ENCODE measurements at places on chromosomes 12 and 14. TPM values are rescaled to one million over a fixed set of nuclear protein-coding genes. Genes with fewer than 3 reads are reported as not detected.
A peak's percentile ranks its signal among the peaks of the same experiment; 100 is the strongest.

Gene CCDC197
- total RNA-seq: 0.45 TPM

Gene HPD
- total RNA-seq: not detected

Gene ADCY6
- 0.05 TPM for total RNA-seq

DNA sequence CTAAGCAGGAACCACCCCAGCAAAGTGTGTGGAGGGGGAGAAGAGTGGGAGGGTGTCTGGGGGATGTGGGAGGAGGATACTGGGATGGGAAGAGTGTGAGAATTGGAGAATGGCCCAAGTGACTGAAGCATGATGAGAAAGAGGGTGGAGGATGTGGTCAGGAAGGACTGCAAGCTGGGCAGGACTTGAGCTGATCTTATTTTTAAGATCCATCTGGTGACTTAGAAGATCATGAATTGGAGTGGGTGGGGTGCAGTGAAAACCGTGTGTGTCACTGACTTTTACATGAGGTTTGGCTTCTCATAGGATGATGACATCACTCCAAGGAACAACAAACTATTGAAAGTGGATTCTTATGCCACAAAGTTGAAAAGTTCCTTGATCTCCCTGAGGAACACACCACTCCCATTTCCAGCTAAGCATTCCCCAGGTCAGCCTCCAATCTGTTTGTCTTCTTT lies 287.5 kb downstream of the GALC start:
- no peaks in the 10 kb centered on the region for H3K4me1 ChIP-seq
- H3K27me3 ChIP-seq: no peaks in the 10 kb centered on the region
- H3K36me3 ChIP-seq: no peaks in the 10 kb centered on the region
- H3K27ac ChIP-seq: no peak overlapping the region

Gene CCDC177
- total RNA-seq: not detected

DNA sequence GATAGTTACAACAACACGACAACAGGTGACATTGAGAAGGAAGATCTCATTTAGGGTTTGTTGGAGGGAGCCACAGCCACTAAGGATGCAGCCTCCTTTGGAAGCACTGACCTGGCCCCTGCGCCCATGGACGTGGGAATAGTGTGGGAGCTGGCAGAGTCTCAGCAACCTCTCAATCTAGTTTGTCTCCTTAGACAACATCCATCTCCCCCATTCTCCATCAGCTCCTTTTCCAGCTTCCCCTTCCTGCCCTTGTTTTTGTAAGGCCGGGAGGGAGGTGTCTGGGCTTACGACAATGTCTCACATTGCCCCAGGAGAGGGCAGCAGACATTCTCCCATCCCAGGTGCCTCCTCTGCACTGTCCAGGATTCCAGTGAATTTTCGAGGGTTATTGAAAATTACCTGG lies 170.2 kb upstream of the PZP start:
- no peak overlapping the region for H3K4me3 ChIP-seq
- H3K27ac ChIP-seq: no peak overlapping the region
- peaks cover 3% of the 10 kb centered on the region for H3K4me1 ChIP-seq
- H3K27me3 ChIP-seq: peaks cover 13% of the 10 kb centered on the region

- H3K4me1 ChIP-seq: peaks cover 45% of the 10 kb centered on the region
- peaks cover 18% of the 10 kb centered on the region for H3K36me3 ChIP-seq
- no peak overlapping the region for H3K4me3 ChIP-seq
- no peak overlapping the region for H3K27ac ChIP-seq
Measured at GRCh38 chr12:27498761-27499160, 25.2 kb upstream of the PPFIBP1 start.

DNA sequence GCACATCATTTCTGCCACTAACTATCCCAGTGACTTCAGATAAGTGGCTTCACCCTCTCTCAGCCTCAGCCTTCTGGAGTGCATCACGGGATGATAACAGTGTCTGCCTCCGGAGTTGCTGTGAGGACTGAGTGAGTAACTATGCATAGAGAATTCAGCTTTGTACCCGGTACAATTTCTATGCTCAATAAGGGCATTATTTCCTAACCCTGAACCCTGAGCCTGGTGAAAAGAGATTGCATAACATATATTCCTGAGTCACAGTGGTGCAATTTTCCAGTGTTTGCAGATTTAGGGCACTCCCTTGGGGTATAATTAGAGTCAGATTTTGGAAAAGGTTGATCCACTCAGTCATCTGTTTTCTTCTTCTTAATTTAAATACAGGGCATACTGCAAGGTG lies 181.1 kb downstream of the PTPN11 start:
- no peaks in the 10 kb centered on the region for H3K4me1 ChIP-seq
- H3K27me3 ChIP-seq: peaks cover 12% of the 10 kb centered on the region
- no peak overlapping the region for H3K4me3 ChIP-seq
- no peak overlapping the region for H3K27ac ChIP-seq
- no peaks in the 10 kb centered on the region for H3K36me3 ChIP-seq

Gene TAS2R42
- not detected for total RNA-seq

Gene SNAPC1
- 5.5 TPM for total RNA-seq

GRCh38 chr14:51360592-51360991 lies 120.5 kb downstream of the TMX1 start:
- H3K27me3 ChIP-seq: peaks cover 5% of the 10 kb centered on the region
- H3K27ac ChIP-seq: no peak overlapping the region
- H3K4me1 ChIP-seq: no peaks in the 10 kb centered on the region
- H3K36me3 ChIP-seq: no peaks in the 10 kb centered on the region

DNA sequence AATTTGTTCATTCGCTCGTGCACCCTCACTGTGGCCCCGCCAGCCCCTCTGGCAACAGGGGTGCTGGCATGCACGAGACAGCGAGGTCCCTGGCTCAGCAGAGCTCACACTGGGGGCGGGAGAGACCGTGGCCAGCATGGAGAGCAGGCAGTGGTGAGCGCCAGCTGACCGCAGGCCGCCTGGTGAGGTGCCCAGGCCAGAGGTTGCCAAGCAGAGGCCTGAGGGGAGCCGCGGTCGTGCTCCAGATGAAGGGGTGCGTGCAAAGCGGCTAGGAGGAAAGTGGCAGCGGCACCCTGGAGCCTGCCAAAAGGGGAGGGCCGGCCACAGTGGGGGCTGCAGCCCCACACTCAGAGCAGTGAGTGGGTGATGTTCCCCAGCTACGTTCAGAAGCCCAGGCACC lies 56.1 kb downstream of the CDC42BPB start:
- no peak for DNase-seq
- H3K4me1 ChIP-seq: no peaks in the 10 kb centered on the region
- H3K36me3 ChIP-seq: no peaks in the 10 kb centered on the region
- no peaks in the 10 kb centered on the region for H3K27me3 ChIP-seq
- no peak overlapping the region for H3K4me3 ChIP-seq

Gene GSC
- total RNA-seq: not detected

DNA sequence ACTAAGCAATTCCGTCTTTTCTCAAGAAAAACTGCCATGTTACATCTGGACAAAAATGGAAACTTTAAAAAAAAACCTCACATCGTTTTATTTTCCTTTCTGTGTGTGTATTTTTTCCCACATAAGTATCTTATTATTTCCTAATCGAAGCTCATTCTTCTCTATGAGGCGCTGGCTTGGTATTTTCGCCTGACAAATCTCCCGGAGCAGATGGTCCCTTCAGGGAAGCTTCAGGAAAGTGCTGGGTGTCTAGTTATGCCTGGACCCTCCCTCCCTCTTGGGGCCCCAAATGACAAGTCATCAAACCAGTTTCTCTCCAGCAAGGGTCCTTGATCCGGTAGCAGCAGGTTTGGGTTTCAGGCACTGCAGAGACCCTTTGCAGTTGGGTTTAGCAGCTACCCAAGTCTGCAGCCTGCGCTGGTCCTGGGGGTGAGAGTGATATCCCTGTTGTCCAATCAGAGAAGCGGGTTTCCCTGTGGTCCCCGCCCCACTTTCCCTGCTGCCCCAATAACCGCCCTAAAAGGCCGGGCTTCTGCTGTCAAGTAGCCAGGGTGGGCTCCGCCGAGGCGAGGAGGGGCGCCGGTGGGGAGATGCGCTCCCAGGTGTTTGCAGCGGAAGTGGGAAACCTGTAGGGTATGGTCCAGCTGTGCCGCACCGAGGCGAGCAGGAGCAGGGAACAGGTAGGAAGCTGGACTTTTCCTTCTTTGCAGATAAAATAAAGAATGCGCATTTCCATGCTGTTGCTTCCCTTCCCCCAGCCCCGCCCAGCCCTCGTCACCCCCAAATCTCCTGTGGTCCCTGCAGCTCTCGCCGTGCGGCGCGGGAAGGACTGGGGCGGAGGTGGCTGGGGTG lies at the start of gene CNTN1:
Gene CNTN1 (plus strand): TSS at position 527 of the 852 bp plus-strand sequence.
- H3K27ac ChIP-seq: no peak within 1 kb of the TSS
- no peak within 1 kb of the TSS for H3K4me3 ChIP-seq
- no peak for DNase-seq
- H3K36me3 ChIP-seq: no peaks in the 10 kb centered on the region

DNA sequence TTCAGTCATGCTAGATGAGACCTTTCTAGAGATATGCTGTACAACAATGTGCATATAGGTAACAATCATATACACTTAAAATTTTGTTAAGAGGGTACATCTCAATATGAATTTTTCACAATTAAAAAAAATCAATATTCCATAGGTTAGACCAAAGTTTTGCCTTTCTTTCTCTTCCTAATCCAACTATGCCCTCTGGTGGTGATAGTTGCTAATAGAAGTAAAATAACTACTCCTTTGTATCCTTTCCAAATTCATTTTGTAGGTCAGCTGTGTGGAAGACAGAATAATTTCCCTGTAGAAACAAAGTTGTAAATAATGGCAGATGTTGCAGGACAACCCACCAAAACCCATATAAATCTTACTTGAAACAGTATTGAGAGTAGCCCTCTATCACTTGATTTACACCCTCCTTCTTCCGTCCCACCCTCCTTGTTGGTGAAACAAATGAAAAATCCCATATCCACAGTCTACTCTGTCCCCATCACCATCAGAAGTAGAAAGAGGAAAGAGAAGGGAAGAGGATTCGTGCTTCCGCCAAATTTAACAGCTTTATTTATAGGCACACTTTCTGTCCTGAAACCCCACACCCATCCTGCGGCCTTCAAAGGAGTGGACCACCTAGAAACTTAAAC lies 34.2 kb upstream of the KICS2 start:
- no peaks in the 10 kb centered on the region for H3K36me3 ChIP-seq
- DNase-seq: no peak
- H3K4me3 ChIP-seq: no peak overlapping the region
- H3K27me3 ChIP-seq: no peaks in the 10 kb centered on the region
- no peak overlapping the region for H3K27ac ChIP-seq

DNA sequence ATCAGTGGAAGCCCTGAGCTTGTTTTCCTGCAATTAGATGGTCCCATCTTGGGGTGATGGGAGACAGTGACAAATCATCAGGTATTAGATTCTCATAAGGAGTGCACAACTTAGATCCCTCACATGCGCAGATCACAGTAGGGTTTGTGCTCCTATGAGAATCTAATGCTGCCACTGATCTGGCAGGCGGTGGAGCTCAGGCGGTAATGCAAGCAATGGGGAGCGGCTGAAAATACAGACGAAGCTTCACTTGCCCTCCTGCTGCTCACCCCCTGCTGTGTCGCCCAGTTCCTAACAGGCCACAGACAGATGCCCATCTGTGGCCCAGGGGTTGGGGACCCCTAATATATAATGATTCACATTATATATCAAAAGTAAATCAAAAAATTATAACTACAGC lies 258.8 kb upstream of the USP15 start:
- H3K27me3 ChIP-seq: no peaks in the 10 kb centered on the region
- H3K4me3 ChIP-seq: no peak overlapping the region
- H3K27ac ChIP-seq: no peak overlapping the region
- H3K36me3 ChIP-seq: no peaks in the 10 kb centered on the region
- H3K4me1 ChIP-seq: no peaks in the 10 kb centered on the region

DNA sequence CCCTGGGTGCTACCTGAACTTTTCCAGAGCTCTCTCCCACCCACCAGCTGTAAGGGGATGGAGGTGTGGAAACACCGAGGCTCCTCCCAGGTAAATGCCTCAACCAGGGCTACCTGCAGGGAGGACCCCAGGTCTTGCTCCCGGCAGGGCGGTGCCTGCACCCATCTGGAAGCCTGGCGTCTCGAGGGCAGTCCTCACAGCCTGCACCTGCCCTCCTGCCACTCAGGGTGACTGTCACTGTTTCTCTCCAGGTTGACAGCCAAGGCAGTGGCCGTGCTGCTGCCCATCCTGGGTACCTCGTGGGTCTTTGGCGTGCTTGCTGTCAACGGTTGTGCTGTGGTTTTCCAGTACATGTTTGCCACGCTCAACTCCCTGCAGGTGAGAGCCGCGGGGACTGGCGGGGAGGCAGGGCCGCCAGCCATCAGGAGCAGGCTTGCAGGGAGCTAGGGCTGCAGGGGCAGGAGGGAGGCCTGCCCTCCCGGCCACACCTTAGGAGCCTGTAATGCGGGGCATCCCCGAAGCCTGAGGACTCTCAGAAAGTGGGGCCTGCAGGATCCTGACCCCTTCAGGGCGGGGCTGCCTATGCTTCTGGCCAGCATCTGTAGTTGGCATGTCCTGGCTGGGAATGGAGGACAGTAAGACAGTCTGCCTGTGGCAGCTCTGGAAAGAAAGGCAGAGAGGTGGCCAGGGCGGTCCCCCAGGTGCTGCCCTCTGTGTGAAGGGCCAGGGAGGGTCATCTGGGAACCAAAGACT lies 182.3 kb downstream of the ADGRD1 start:
- no peaks in the 10 kb centered on the region for H3K36me3 ChIP-seq
- H3K27me3 ChIP-seq: no peaks in the 10 kb centered on the region
- peak; percentile 8 for DNase-seq
- no peak overlapping the region for H3K4me3 ChIP-seq
- no peak overlapping the region for H3K27ac ChIP-seq

GRCh38 chr12:89721291-89721987 lies 12.8 kb upstream of the ATP2B1 start:
- H3K4me1 ChIP-seq: no peaks in the 10 kb centered on the region
- no peak for DNase-seq
- H3K27me3 ChIP-seq: no peaks in the 10 kb centered on the region
- H3K4me3 ChIP-seq: no peak overlapping the region
- no peak overlapping the region for H3K27ac ChIP-seq
- H3K36me3 ChIP-seq: no peaks in the 10 kb centered on the region

Gene EPYC
- total RNA-seq: not detected

Gene TAS2R7
- not detected for total RNA-seq

- no peak overlapping the region for H3K4me3 ChIP-seq
- no peak for DNase-seq
- H3K27me3 ChIP-seq: no peaks in the 10 kb centered on the region
- H3K27ac ChIP-seq: no peak overlapping the region
- H3K4me1 ChIP-seq: no peaks in the 10 kb centered on the region
Measured at GRCh38 chr12:64058541-64059265, 163.4 kb downstream of the KICS2 start.

Gene CFAP54
- 0.75 TPM for total RNA-seq

Gene FGF6
- total RNA-seq: not detected

Gene HOXC10
- total RNA-seq: not detected

- H3K4me1 ChIP-seq: no peaks in the 10 kb centered on the region
- no peak overlapping the region for H3K27ac ChIP-seq
- no peak for DNase-seq
- peaks cover 4% of the 10 kb centered on the region for H3K27me3 ChIP-seq
Measured at GRCh38 chr14:70148911-70149595, 39.7 kb downstream of the SLC8A3 start.

DNA sequence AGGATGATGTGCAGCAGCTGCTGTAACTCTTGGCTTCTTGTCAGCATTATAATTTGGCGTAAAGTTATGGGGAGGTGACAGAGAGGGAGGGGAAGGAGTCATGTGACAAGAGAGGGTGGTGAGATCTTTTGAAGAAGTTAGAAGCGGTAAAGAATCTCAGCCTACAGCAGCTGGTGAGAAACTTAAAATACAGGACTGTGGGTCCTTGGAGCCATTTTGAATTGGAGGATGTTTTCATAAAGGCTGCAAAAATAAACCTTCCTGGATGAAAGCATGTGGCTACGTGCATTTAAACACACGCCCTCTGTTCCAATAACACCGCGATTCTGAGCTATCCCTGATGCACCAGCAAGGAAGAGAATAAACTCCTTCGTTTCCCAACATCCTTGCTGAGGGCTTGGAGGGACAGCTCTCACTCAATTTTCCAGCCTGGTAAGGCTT lies 133.7 kb downstream of the TMEM30B start:
- H3K36me3 ChIP-seq: peaks cover 22% of the 10 kb centered on the region
- no peak overlapping the region for H3K27ac ChIP-seq
- H3K27me3 ChIP-seq: peaks cover 18% of the 10 kb centered on the region
- DNase-seq: no peak
- H3K4me1 ChIP-seq: no peaks in the 10 kb centered on the region
